AG20443 (cell line): ENCODE measurements at places on chromosomes 6 and 20.
A peak's percentile ranks its signal among the peaks of the same experiment; 100 is the strongest.

DNA sequence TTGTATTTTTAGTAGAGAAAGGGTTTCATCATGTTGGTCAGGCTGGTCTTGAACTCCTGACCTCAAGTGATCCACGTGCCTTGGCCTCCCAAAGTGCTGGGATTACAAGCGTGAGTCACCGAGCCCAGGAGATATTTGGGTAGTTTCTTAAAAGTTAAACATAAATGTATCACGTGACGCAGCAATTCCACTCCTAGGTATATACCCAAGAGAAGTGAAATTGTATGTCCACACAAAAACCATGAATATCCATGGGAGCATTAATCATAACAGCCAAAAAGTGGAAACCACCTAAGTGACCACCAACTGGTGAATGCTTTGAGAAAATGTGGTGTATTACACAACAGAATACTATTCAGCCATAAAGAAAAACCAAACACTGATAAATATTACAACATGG is 164.8 kb downstream of the MRPL14 start:
- DNase-seq = no peak

DNA sequence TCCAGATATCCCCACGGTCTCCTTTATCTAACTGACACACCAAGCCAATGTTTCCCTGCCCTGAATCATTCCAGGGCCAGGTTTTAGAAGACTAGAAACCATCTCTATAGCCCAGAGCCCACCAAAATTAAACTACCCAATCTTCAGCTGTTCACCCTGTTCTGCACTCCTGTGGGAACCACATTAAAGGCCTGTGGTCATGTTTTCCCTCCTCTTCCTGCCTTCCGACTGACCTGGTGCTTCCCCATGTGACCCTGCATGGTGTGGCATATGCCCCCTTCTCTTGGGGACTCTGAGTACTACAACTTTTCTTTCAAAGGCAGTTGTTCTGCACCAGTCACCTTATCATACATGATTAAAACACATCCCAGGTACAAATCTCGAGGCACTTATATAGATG is 155.0 kb downstream of the TMEM200A start:
- no peak for DNase-seq

- no peak for DNase-seq
These were observed 88.9 kb downstream of the FHL5 start for GRCh38 chr6:96651816-96652215.

DNA sequence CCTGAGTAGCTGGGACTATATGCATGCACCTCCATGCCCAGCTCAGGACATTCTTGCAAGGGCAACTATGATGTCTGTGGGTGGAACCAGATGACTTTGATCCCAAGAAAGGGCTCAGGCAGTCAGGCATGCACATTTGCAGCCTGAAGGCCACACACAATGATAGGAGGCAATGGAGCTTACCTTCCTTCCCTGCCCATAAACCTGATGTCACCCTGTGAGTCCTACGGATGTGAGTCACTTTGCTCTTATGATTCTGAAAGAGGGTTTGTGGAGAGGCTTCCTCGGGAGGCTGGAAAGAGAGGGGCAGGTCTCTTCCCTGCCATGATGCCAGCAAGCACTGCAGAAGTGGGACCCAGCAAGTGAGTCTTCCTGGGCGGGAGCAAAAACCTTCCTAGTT is 202.4 kb downstream of the LY86 start:
- DNase-seq = no peak

GRCh38 chr6:118377711-118378414 is 170.2 kb upstream of the PLN start:
- DNase-seq = no peak

DNA sequence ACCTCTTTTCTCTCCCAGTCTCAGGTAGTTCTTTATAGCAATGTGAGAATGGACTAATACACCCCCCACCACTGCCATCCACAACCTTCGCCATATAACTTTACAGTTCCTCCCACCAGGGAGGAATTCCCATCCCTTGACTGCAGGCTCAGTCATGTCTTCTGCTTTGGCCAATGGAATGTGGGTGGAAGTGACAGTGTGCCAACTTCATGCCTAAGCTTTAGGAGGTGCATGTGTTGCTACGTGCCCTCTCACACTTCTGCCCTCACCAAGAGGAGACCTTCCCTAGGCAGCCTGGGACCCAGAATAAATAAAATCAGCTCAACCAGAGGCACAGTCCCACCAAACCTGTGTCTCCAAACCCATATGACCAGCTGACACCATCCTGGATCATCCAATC is 33.0 kb upstream of the LRRN4 start:
- no peak for DNase-seq

GRCh38 chr20:21325296-21325695 is 22.2 kb downstream of the XRN2 start:
- no peak for DNase-seq

DNA sequence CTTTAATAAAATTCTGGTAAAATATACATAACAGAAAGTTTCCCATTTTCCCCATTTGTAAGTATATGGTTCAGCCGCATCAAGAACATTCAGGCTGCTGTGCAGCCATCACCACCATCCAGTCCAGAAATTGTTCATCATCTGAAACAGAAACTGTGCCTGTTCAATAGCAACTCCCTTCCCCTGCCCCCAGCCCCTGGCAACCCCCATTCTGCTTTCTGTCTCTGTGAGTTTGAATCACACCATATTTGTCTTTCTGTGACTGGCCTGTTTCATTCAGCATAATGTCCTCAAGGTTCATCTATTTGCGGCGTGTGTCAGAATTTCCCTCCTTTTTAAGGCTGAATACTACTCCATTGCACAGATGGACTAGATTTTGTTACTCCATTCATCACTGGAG is 19.1 kb downstream of the VSTM2L start:
- no peak for DNase-seq

DNA sequence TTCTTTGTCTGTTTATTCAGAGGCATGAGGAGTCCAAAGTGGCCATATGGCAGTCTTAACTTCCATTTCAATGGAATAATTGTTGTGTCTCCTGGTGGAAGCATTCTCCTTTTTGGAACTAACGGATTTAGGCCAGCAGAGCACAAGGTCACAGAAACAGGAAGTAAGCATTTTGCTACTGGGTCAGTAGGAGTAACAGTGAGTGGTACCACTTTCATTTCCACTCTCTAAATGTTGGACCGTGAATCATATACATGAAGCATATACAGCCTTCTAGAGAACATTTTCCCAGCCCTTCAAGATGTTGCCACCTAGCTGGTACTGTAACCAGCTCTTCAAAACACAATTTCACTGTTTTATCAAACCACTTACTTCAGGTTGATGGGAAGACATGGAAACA is 182.8 kb downstream of the EYS start:
- no peak for DNase-seq

GRCh38 chr6:143323729-143324470 is 126.6 kb downstream of the ADAT2 start:
- DNase-seq = no peak

GRCh38 chr6:6191476-6191875 is 129.0 kb downstream of the F13A1 start:
- DNase-seq = no peak

GRCh38 chr6:159758031-159759001 is 3.5 kb upstream of the ACAT2 start:
- peak; percentile 22 for DNase-seq

GRCh38 chr20:44646023-44646640 is 5.4 kb downstream of the ADA start:
- no peak for DNase-seq
